Retina (tissue), 1 donor: ENCODE measurements at places on chromosomes 1 and 21.
A peak's percentile ranks its signal among the peaks of the same experiment; 100 is the strongest.

- DNase-seq, result peak; percentile 84
These were observed at the start of gene METTL25B for GRCh38 chr1:156727926-156728598. Gene METTL25B, plus strand, starts transcription at chr1:156728469. Its CDS starts 636 bp downstream, at chr1:156729105.

- DNase-seq, result no peak
These were observed 84.0 kb downstream of the PTPRU start for GRCh38 chr1:29320156-29320940.

- DNase-seq, result no peak
These were observed 34.4 kb downstream of the ATP2B4 start for GRCh38 chr1:203660931-203661484.

DNA sequence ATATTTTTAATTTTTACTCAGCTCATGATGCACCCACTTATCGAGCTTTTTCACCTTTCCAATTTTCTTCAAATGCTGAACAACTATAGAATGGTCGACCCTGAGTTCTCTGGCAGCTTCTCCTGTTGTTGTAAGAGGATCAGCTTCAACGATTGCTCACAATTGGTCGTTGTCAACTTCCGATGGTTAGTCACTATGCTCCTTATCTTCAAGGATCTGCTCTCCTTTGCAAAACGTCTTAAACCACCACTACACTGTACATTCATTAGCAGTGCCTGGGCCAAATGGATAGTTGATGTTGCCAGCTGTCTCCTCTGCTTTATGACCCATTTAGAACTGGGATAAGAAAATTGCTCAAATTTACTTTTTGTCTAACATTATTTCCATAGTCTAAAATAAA, 385.9 kb upstream of the LYPLAL1 start:
- DNase-seq, result no peak

DNA sequence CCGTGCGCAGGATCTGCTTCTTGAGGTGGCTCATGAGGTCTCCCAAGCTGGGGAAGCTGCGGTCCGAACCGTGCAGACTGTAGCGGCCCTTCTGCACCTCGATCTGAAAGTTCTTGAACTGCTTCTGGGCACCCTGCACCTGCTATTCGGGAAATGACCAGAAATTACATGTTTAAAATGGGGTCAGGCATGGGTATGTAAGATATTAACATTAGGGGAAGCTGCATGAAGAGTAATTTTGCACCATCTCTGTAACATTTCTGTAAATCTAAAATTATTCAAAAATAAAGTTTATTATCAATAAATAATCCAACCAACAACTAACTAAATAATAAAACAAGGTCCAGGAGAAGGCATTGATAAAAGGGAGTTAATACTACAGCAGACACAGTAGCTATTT, 110.7 kb downstream of the RAVER2 start:
- DNase-seq, result no peak

GRCh38 chr1:189205863-189206262, 1271.8 kb downstream of the BRINP3 start:
- DNase-seq, result peak; percentile 3

GRCh38 chr1:2528016-2528415, 1.6 kb upstream of the PANK4 start:
- peak; percentile 57 for DNase-seq

- DNase-seq, result no peak
These were observed 202.5 kb downstream of the C1orf94 start for GRCh38 chr1:34378968-34379856.

- no peak for DNase-seq
These were observed 114.2 kb downstream of the SLC16A1 start for GRCh38 chr1:112841825-112842224.

GRCh38 chr1:155079210-155079486, 511 bp downstream of the EFNA3 start:
- no peak for DNase-seq

DNA sequence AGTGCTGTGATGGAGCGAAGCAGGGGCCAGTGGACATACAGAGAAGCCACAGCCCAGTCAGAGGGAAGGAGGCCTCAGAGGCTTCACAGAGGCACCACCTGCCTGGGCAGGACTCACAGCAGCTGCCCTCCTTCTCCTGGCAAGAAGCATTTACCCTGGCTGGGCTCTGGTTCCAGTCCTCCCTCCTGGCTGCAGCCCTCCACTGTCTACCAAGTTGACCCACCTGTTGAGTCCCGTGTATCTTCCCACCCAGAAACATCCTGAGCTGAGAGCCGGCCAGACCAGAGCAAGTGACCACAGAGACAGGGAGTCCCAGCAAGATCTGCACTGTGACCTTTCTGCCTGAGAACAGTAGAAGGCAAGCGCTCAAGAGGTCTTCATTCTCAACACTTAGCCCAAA, 49.7 kb downstream of the GLIS1 start:
- no peak for DNase-seq

DNA sequence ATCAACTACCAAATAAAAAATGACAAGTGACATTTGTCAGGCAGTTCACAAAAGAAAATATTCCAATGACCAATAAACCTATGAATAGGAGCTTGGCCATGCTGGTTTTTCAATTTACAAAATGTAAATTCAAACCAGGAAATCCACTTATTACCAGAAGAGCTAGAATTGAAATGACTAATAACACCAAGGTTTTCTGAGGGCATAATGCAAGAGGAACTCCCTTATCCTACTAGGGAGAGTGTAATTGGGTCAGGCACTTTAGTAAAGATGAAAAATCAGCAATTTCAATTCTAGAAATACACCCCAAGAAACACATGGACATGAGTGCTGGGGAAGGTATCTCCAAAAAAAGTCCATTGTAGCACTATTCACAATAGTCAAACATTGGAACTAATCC, 16.7 kb upstream of the TIAM1 start:
- DNase-seq, result no peak

GRCh38 chr1:32639489-32640075, 10.8 kb downstream of the ZBTB8OS start:
- DNase-seq, result no peak

GRCh38 chr1:33322109-33322508, 1.2 kb upstream of the A3GALT2 start:
- no peak for DNase-seq

DNA sequence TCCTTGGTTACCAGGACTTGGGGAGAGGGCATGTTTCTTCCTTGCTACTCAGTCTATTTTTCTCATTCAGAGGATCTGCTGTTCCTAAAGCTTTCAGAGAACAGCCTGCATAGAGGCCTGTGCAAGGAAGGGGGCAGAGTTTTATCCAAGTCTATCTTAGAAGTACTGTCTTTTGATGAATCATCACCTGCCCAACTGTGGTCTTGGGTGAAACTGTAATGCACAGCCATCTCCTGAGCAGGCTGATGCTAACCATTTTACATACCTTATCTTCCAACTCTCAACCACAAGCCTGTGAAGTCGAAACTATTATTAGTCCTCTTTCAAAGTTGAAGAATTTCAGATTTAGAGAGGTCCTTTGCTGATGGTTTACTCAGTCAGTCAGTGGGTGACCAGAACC, 368.0 kb downstream of the HHAT start:
- DNase-seq, result no peak

GRCh38 chr1:183070923-183071618, 47.9 kb downstream of the LAMC1 start:
- no peak for DNase-seq

- DNase-seq, result no peak
These were observed 110.0 kb upstream of the HOOK1 start for GRCh38 chr1:59704716-59705115.

DNA sequence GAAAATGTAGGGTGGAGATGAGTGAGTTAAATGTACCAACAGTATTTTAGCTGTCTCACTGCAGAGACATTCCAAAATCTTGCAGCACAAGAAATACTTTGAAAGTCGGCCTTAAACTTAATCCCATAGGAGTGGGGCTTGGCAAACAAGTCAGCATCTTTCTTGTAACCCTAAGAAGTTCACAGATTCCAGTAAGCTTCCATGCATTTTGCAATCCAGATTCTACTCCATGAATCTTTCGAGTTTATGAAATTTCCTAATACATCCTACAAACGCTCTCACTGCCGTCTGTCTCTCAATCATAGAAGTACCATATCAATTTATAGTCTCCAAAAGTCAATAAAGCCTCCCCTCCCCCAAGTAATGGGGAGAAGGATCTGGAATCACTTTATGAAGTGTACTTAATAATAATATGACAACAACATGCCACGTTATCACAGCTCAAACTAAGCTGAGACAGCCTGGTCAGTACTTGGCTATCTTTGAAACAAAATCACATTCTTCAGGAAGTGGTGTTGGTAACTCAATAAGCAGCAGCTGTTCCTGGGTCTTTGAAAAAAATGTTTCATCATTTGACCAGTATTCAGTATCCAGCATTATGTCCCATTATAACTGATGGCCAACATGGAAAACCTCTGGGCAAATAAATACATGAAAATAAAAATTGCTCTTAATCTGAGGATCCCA, 317.4 kb upstream of the RUNX1 start:
- DNase-seq, result no peak

GRCh38 chr1:73411479-73411878, 786.5 kb downstream of the LRRIQ3 start:
- no peak for DNase-seq

DNA sequence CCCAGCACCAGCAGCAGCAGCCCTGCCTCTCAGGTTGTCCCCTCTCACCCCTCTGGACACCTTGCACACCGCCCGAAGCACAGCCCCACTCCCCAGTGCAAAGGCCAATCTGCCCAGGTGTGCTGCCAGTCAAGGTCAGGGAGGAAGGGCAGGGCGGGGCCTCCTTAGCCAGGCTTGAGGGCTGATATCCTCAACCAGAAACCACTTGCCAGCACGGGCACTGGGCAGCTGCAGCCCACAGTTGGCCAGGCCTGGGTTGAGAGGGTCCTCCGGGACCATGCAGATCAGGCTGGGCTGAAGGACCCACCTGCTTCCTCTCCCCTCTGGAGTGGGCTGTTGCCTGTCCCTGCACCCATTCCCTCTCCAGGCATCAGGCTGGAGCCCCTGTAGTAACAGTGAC, 588.3 kb downstream of the NPHP4 start:
- DNase-seq, result no peak

DNA sequence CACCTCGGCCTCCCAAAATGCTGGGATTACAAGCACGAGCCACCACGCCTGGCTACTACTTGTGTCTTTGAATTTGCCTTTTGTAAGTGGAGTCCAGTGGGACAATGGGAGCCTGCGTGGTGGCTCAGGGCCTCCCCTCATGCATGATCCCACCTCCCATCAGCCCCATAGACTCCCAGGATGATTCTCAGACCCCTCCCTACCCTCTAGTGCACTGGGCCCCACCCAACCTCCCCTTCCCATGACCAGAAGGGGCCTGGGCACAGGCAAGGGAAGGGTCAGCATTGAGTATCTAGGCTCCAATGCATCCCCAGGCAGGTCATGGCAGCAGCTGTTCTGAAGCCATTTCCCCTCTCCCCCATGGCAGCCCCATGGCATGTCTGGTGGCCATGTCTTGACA, 18.7 kb downstream of the NEK2 start:
- DNase-seq, result no peak

- peak; percentile 92 for DNase-seq
These were observed 75.9 kb downstream of the NOS1AP start for GRCh38 chr1:162145280-162145965.

GRCh38 chr1:119010201-119010600, 22.1 kb upstream of the TBX15 start:
- no peak for DNase-seq

- no peak for DNase-seq
These were observed 24.0 kb upstream of the ADARB1 start for GRCh38 chr21:45050345-45050796.

DNA sequence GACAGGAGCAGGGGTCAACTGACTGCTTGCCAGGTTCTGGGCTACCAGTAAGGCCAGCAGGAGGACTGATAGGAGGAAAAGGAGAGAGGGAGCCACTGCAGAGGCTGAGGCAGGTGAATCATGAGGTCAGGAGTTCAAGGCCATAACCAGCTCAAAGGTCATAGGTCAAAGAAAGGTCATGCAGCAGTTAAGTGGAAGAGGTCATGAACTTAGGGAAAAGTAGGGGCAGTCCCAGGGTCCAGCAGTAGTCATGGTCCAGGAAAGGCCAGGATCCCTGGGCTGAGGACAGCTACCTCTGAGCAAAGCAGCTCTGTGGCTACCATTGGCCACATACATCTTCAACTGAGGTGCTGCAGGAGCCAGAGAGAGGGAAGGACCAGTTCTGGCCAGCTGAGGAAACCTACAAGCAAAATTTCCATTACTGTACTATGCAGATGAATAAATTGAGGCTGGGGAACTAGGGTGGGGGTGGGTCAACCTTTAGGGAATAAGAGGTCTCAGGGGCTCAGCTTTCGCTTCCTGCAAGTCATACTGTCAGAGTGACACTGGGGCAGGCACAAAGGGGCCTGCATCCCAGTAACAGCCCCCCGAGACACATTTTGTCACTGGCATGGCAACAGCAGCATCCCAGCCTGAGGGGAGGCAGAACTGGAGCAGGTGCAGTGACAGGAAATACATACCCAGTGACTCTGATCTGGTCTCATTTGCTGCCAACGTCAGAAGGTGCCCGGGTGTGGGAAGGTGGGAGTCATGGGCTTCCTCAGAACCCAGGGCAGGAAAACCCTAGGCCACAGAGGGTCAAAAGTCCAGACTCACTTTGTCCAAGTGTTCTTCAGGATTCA, 5.2 kb upstream of the INPP5B start:
- DNase-seq, result no peak

DNA sequence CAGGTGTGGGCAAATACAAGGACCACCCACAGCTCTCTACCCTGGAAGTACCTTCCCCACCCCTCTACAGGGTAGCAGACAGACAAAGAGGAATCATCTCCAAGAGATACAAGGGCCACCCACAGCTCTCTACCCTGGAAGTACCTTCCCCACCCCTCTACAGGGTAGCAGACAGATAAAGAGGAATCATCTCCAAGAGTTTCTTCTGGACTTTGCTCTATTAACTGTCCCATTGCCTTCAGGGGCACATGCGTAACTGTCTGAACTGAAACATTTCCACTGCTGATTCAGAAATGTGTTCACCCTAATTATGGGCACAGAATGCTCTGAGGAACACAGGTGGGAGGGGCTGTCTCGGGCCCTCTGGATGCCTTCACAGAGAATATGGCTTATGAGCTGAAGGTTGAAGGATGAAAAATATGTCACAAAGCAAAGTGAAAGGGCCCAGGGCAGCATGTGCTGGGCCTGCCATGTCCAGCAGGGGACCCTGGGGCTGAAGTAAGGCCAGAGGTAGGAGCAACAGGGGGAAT, 43.9 kb downstream of the ZNF281 start:
- no peak for DNase-seq

- no peak for DNase-seq
These were observed 16.2 kb upstream of the PLA2G4A start for GRCh38 chr1:186812570-186812969.

GRCh38 chr1:44678120-44678519, 3.6 kb downstream of the ARMH1 start:
- DNase-seq, result no peak

DNA sequence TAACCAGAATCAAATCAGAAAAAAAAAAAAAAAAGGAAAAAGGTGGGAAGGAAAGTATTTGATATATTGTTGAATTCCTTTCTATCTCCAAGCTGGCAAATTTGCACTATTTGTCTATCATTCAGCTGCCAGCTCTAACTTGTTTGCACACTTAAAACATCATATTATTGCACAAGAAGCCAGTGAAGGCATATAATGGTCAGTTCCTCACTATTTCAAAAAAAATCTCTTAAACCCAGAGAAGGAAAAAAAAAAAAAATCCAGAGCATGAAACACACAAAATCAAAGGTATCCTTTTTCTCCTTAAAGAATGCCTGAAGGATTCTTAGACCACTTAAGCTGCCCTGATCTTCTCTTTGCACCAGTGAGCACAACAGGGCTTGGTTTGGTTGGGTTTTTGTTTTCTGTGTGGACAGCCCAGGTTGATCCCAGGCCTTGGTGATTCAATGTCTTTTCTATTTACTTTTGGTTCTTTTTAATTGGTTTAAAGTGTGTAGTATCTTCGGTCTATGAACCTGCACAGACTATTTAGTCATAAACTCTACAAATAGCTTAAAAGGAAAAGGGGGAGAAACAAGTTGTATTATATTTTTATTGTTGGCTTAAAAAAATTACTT, 40.2 kb downstream of the DUSP10 start:
- no peak for DNase-seq
